Activated naive CD4-positive, alpha-beta T cell (primary cell): ENCODE measurements at places on chromosomes 12 and 14.

DNA sequence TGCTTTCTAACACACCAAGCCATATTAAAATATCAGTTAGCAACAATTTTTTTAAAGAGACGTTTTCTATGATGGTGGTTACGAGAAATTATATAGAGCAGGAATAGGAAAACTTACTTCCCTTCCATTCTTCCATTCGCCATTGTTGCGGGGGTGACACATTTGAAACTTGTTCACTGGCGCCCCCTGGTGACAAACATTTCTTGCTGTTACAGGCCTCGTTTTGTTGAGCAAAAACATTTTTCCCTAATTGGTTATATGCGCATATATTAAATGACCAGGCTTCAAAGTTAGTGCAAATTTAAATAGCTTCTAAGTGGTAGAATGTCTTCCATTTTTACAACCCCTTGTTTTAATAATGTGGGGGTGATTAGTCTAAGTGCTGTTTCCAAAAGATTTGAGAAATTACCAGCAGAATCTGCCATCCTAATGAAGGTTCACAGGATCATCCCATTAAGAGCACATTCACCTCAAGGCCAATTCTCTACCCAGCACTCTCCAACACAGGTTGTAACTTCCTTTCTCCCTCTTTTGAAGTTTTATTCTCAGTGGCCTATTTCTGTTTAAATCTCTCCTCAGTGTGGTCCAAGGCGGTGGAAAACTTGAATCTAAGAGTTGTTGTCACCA, 1124.7 kb downstream of the FLRT2 start:
- DNase-seq: no peak

- no peak for DNase-seq
Measured at GRCh38 chr14:100684961-100685360, 41.7 kb upstream of the DLK1 start.

DNA sequence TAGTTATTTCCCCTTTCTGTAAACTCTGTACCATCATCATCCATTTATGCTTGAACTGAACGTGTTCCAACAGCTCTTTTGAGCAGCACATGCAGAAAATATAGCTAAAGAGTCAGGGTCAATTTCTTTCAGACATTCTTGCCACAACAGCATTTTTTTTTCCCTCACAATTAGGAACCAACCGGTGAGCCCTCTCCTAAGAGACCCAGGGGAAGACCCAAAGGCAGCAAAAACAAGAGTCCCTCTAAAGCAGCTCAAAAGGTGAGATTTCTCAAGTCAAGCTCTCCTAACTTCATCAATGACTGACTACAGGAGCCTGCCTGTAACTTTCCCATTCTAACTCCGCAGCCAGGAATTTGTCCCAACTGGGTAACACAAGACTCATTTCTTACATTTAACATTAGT, 3.5 kb downstream of the HMGA2 start:
- no peak for DNase-seq

- DNase-seq: no peak
Measured at GRCh38 chr12:103529306-103529705, 33.5 kb upstream of the C12orf42 start.

DNA sequence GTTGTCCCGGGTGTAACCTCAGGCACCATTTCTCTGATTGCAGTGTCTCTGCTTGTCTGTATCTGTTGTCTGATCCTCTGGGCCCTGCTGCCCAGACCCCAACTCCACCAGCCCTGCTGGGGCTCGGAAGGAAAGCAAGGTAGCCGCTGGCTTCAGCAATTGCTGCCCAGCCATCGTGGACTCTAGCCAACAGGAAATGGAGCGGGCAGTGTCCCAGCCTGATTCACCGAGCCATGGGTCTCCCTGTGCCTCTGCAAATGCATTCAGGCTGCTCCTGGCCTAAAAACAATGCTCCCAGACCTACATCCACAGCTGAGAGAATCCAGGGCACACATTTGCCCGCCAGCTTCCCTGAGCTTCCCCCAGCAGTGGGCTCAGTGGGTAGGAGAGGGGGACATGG, 9.2 kb downstream of the TUNAR start:
- no peak for DNase-seq

DNA sequence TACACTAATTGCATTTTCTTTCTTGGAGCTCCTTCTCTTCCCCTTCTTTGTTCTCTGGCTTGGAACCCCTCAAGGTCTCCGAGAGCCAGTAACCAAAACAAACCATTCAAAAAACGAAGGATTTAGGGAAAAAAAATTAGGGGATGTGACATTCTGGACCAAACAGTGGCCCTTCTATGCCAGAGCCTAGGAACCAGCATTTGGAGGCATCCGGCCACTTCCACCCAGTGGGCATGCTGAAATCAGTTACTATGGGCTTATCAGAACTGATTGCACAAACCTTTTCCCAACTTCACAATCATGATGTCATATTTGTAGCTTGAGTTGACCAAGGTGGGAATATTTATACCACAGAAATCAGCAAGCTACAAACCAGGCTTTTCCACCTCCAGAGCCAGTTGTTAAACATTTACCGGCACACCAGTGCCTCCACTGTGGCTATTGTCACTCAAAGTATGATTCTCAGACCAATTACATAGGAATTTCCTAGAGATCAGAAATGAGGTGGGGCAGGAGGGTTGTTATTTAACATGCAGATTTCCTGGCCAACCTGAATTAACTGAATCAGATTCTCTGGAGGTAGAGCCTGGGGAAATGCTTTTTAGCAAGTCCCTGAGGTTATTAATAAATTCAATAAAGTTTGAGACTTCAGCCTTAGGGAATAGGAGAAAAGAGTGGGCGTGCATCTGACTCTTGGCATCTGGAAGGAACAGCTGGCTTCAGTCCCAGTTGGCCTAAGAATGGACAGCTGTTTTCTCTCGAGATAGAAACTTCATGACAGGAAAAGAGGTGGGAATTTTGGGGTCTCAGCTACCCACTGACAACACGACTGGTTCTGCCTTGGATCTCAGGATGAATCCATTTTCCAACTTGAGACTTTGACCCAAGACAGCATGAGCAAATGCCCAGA, 273.9 kb downstream of the ZFP36L1 start:
- no peak for DNase-seq

GRCh38 chr12:49008943-49009342, 9.6 kb downstream of the PRKAG1 start:
- no peak for DNase-seq

- DNase-seq: no peak
Measured at GRCh38 chr14:85572845-85573244, 42.9 kb downstream of the FLRT2 start.

DNA sequence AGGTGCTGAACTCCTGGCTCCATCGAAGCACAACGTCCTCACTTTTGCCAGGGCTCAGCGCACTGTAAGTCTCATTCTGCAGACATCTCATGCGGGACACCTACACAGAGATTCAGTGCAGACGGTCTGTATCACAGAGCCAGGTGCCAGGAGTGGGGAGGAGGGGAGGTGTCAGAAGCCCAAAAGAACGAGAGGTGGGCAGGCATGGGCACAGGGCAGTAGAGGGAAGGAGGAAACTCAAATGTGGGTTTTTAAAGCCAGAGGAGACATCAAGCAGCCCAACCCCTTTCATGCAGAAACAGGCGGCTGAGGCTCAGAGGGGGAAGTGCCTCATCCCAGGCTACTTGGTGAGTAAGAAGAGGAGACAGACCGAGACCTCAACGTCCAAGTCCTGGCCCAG, 2.5 kb upstream of the LPAR5 start:
- no peak for DNase-seq

- DNase-seq: no peak
Measured at GRCh38 chr12:43241986-43242385, 310.0 kb downstream of the ADAMTS20 start.

GRCh38 chr14:76832503-76832988, 6.3 kb downstream of the LRRC74A start:
- DNase-seq: no peak

DNA sequence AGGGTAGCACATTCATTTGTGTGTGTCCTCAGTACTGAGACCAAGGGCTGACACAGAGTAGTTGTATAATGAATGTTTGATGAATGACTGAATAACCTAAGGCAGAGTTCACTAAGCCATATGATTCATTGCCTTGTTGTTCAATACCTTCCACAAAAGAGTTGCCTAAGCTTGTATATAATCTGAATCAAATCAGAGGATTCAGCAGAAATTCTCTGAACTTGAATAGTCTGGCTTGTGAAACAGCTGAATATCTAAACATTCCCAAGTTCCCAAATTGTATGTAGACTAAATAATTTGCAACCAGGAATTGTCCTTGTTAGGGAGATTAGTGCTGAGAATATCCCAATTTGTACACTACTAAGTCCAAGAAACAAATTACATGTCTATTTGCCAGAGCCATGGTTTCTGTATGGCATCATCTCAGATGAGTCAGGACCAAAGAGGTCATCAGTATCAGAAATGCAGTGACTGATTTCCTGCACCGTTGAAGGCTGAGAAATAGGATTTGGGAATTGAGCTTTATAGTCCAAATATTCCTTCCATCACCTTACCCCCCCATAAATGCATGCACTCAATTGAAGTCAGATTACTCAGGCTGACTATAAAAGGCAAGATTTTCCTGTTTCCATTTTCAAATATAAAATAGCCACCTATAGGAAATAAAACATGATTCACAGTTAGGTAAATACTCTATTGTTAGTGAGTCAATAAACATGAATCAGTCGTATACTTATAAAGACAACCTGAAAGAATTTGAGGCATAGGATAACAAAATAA, 168.7 kb downstream of the PHLDA1 start:
- DNase-seq: no peak

DNA sequence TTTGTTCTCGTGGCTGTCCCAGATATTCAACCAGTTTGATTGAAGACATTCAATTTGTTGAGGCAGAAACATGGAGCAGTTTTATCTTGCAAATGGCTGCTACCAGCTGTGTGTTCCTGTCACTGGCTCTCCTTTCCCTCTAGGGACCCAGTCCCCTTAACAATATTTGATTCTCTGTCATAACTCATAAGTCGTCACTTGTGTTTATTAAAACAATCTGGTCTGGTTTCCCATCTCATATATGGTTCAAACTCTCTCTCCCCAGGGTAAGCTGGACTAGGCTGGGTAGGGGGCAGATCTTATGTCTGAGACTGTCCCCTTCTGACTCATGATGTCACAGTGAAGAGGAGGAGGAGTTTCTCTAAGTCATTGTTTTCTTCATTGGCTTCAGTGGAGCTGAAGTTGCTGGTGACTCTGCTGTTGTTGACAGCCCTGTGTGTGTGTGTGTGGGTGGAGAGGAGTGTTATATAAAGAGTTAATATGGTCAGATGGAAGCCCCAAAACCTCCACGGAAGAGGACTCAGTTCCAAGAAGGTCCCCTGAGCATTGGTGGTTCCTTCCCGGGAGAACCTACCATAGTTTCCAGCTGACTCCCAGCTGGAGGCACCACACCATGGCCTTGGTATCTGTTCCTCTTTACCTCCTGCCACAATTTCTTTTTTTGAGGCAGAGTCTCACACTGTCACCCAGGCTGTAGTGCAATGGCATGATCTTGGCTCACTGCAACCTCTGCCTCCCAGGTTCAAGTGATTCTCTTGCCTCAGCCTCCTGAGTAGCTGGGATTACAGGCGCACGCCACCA, 16.1 kb upstream of the GNG2 start:
- no peak for DNase-seq

GRCh38 chr14:94374749-94375260, 13.6 kb downstream of the SERPINA1 start:
- DNase-seq: no peak

GRCh38 chr12:129844662-129845220, 59.1 kb downstream of the TMEM132D start:
- no peak for DNase-seq

- DNase-seq: no peak
Measured at GRCh38 chr12:71371122-71371521, 68.5 kb upstream of the LGR5 start.

DNA sequence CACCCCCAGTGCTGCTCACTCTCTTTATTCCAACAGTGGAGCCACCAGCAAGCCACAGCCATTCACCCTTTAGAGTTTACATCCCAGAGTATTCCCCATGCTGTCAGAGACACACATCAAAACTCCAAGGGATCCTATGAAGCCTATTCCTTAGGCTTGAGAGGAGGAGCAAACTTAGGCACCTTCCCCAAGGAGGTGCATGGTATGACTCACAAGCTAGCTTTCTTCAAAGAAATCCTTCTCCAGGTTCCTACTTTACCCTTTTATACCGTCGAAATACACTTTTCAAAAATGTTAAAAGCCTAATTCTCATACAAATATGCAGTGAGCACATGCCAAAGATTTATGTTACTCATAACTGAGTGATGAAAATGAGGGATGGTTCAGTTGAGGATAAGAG, 175.4 kb downstream of the ETNK1 start:
- DNase-seq: no peak

GRCh38 chr12:54734196-54734950, 86.2 kb upstream of the DCD start:
- DNase-seq: no peak

GRCh38 chr12:91778938-91779400, 366.7 kb downstream of the BTG1 start:
- no peak for DNase-seq

- no peak for DNase-seq
Measured at GRCh38 chr12:12128670-12129069, 57.9 kb downstream of the BCL2L14 start.

DNA sequence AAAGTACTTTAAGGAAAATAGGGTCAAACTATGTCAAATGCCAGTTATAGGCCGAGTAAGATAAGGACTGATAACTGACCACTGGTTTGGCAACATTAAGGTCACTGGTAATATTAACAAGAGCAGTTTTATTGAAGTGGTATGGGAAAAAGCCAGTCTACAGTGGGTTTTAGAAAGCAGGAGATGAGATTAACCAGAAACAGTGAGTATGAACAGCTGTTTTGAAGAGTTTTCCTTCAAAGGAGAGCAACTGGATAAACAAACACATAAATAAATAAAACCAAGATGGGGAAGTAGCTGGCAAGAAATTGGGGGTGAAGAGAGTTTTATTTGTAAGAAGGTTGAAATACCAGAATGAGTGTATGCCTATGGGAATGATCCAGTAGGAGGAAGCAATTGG, 30.3 kb downstream of the KITLG start:
- DNase-seq: no peak

DNA sequence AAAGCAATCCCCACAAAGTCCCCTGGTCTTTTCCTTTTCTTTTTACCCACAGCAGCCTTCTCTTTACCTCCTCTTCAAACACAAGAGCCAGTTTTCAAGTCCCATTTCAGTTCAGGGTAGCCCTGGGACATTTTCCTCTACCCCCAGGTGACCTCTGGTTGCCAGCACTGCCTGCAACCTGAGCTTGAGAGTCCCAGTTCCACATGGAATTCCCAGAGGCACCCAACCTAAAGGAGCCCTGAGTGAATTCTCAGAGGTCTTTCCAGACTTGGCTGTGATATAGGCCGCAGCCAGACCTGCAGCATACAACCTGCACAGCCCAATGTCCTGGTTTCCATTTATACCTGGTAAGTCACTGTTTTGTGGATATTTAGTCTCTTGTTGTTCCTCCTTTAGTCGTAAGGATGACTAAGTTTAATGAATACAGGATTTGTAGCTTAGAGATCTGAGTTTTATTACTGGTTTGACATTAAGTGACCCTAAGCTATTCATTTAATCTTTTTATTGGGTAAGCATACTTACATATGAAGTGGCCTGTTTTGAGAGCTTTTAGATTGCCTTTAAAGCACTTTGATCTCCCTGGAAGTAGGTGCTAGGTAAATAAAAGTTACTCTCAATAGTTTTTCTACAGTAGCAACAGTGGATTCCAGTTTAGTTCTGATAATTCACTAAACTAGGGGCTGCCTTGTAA, 159.8 kb downstream of the TGFB3 start:
- no peak for DNase-seq
